Fibroblast of the aortic adventitia (primary cell): ENCODE measurements at places on chromosomes 7 and 10.

DNA sequence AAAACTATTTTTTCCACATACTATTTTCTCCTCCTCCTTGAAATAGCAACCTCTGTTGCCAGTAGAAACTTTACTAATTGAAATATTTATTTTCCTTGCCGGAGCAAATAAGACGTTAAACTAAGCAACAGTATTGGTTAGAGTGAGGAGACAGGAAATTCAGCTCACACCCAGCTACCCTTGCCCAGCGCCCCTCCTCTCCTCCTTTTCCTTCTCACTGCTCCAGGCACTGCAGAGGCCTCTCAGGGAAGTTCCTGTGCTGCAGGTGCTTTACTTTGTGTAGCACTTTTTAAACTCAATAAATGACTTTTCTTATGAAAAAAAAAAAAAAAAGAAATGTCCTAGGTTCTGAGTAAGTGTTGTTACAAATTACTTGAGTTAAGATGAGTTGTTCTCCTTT lies 134.0 kb downstream of the SEMA3E start:
- no peak for DNase-seq

DNA sequence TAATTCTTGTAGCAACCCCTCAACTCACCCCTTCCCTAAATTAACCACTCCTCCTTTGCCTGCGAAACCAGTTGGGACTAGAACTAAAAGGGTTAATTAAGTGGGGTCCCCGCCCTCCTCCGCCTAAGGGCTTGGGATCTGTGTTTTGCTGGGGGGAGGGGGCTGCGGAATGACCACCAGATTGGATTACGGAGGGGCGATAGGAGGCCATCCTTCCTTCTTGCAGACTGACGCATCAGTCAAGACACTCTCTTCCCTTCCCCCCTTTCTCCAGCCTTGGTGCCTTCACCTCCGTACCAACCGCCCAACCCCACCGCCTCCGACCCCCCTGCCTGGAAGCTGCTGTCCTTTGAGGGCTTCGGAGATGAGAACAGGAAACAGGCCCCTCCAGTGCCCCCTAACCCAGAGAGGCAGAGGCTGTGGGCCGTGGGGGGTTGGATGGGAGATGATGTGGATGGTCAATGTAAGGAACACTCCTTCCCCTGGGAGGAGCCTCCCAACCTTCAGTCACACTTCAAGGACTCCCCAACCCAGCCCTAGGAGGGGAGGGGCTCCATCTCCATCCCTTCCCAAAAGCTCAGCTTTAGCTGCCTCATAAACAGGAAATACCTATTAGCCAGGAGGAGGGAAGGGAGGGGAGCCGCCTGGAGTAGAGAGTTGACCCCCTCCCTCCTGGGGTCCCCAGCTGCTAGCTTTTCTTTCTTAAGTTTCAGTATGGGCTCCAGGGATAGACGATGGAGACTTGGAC lies 997 bp upstream of the LDB1 start:
- DNase-seq, result peak; percentile 82

DNA sequence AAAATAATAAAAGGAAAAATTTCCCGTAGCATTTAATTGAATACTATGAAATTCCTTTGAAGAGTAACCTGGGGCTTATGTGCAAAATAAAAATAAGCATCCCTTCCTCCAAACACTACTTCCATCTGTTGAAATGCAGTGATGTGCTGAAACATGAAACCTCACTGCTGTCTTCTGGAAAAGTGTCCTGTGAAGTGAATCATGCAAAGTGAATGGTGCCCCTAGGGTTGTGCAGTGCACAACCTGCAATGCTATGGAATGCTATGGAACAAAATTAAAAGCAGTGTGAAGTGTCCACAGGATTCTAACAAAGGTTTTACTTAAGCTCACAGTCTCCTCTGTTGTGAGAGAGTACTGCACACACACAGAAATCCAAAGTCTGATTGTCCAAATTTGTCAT lies 480.9 kb downstream of the ETV1 start:
- no peak for DNase-seq

DNA sequence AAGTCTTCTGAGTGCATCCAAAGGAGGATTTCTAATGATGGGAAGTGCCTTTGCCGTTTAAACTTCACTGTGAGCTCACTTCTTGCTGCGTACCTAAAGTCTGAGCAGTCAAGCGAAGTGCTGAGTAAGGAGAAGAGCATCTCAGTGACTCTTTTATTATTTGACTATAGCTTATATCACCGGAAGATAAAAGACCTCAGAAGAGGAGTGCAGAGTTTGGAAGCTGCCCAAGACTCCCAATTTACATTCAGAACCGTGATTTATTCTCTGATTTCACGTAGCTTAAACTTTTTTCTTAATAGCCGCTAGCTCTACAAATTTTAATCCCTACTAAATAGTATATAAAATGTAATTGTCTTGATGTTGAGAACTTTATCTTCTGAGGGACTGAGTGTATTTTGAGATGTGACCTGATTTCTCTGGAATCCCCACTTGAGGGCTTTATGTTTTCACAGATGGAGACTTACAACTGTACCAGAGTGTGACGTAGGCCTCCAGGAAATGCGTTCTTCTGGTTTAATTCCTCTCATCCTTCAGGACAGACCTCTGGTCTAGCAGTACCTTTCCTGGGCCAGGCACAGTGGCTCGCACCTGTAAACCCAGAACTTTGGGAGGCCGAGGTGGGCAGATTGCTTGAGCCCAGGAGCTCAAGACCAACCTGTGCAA lies 51.1 kb downstream of the CAMK1D start:
- no peak for DNase-seq
